Adipocyte (in vitro differentiated cells): ENCODE measurements at places on chromosomes 4 and X.
A peak's percentile ranks its signal among the peaks of the same experiment; 100 is the strongest.

GRCh38 chr4:188737251-188738002 lies 598.2 kb downstream of the TRIML1 start:
- no peak for DNase-seq

- no peak for DNase-seq
Measured at GRCh38 chr4:161816958-161817357, 346.8 kb downstream of the FSTL5 start.

GRCh38 chr4:135741583-135741982 lies 1540.0 kb upstream of the PABPC4L start:
- DNase-seq, result no peak

DNA sequence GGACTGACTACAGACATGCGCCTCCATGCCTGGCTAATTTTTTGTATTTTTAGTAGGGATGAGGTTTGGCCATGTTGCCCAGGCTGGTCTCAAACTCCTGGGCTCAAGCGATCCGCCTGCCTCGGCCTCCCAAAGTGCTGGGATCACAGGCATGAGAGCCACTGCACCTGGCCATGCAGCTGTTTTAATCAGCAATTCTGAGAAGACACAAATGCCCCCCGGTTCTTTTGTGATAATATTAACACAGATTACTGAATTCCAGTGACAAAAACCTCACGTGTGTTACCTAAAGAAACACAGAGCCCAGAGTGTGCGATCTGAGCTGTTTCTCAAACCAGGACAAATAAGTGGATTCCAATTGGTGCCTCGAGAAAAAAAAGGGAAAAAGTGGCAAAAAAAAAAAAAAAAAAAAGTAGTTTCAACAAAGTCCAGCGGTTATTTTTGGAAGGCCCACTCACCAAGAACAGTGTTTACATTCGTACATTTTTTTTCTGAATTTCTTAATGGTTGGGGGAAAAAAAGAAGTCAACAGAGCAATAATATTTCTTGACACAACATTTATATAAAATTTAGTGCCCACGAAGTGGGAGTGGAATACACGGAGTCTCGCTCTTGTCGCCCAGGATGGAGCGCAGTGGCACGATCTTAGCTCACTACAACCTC lies 17.2 kb downstream of the DHRSX start:
- DNase-seq, result no peak

- no peak for DNase-seq
Measured at GRCh38 chr4:52617336-52618020, 41.6 kb downstream of the USP46 start.

DNA sequence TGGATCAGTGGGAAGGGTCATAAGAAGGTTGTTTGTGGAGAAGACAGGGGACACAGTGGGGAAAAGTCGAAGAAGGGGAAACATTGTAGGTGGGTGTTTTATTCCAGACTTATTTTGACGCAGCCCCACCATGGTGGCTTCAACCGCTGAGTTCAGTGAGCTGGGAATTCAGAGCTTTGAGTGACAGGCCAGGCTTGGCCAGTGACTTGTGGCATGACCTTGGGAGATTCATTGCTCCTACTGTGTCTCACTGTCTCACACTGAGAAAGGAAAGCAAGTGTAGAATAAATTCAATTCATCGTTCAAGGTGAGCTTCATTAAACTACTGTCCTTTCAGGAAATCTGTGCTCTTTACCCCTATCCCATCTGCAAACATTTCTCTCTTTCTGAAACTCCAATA lies 47.4 kb upstream of the SOD3 start:
- no peak for DNase-seq

GRCh38 chr4:21652508-21653231 lies 295.9 kb downstream of the KCNIP4 start:
- DNase-seq, result no peak

DNA sequence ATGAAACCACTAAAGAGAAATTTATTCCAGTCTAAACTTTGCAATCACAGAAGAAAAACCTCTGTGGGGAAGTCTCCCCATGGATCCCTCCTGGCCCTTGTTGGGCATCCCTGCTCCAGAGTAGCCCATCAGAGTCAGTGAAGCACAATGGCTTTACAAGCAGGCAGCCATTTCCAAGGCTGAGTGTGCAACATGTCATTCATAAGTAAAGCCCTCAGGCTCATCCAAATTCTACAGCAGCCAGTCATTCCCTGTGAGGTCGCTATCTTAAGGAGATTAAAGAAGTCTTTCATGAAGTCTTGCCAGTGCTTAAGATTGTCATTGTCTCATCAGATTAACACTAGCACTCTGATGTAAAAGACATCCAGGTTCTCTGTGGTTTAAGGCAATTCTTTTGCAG lies 17.0 kb upstream of the MAPK10 start:
- DNase-seq, result no peak

- peak; percentile 4 for DNase-seq
Measured at GRCh38 chr4:96675896-96676295, 836.0 kb downstream of the PDHA2 start.

DNA sequence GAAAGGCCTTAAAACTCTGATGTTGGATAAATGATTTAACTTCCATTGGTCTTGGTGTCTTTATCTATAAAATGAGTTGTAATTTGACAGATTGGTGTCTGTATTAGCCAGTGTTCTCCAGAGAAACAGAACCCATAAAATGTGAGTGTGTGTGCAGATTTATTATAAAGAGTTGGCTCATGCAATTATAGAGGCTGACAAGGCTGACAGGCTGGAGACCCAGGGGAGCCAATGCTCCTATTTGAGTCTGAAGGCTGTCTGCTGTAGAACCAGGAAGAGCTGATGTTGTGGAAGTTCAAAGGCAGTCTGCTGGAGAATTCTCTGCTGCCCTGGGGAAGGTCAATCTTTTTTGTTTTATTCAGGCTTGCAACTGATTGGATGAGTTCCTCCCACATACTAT lies 131.7 kb downstream of the SLC4A4 start:
- DNase-seq, result no peak

DNA sequence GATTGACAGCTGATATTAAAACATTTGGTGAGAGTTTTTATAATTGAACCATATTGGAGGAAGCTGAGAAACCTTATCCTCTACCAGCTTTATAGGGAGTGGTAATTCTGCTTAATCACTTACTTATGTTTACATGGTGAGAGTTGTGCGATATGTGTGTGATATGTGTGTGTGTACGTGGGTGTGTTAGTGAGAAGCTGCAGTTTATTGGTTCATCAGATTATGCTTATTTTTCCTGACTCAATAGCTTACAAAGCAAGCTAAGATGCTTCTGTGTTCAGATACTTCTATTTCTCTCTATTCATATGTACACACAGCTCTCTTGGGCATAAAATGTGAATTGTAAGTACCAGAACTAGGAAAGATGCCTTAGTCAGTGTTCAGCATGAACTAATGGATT lies 343.7 kb downstream of the GRIA2 start:
- no peak for DNase-seq

GRCh38 chrX:66760651-66761050 lies 121.8 kb upstream of the EDA2R start:
- no peak for DNase-seq
